ENCODE measurements at places on chromosomes 1 and 21. TPM values are rescaled to one million over a fixed set of nuclear protein-coding genes. Genes with fewer than 3 reads are reported as not detected.

DNA sequence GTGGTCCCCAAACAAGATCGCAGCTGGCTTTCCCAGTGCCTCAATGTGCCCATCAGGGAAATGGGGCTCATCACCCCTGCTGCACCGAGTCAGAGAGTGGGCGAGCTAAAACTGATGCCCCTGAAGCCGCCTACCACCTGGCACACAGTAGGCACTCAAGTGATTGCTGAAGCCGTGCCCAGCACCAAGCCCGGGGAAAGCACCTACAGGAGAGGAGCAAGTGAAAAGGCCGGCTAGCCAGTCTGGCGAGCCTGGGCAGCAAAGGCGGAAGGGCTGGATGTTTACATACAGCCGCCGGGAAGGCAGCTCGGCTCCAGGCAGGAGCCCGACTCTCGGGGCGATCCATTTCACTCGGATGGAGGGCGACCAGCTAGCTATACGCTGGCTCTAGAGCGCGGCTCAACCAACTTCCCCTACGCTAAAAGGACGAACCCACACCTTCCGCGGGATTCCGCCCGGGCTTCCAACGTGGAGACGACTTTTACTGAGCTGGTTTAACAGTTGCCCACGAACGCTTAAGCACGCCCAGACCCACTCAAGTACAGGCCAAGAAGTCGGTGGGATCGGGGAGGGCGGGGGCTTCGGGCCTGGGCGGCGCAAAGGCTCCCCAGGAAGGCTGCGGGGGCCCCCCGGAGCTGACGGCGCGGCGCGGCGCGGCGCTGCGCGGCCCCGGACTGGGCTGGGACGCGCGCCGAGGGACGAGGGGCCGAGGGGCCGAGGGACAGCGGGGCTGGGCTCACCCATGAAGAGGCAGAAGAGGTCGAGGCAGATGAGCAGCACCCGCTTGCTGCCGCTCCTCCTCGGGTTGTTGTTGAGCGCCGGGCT is 1.0 kb downstream of the PLPP3 start:
- DNase-seq, result peak; percentile 26

Gene RPTN
- polyA plus RNA-seq, result not detected

DNA sequence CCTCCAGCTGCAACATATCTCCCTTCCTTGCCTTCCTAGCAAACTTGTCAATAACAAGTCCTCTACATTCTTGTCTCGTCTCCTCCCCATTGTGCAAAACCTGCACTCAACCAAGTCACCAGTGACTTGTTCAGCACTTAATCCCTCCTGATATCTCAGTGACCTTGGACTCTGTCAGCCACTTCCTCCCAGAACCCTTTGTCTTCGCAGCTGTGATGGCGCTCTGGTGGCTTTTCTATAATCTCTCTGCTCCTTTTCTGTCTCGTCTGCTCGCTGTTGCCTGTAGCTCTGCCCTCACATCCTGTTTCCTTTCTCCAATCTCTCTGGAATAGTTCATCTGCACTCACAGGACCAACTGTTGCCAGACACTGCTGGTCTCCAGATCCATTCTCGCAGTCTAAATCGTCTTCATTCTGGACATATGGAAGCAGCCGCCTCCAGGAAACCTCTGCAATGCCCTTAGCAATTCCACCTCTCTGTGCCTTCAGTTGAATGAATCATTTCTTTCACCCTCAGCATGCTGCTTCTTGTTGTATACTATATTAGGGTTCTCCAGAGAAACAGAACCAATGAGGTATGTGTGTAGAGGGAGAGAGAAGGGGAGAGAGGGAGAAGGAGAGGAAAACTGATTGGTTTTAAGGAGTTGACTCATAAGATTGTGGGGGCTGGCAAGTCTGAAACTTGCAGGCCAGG is 17.4 kb upstream of the IFNAR2 start:
- DNase-seq, result no peak

DNA sequence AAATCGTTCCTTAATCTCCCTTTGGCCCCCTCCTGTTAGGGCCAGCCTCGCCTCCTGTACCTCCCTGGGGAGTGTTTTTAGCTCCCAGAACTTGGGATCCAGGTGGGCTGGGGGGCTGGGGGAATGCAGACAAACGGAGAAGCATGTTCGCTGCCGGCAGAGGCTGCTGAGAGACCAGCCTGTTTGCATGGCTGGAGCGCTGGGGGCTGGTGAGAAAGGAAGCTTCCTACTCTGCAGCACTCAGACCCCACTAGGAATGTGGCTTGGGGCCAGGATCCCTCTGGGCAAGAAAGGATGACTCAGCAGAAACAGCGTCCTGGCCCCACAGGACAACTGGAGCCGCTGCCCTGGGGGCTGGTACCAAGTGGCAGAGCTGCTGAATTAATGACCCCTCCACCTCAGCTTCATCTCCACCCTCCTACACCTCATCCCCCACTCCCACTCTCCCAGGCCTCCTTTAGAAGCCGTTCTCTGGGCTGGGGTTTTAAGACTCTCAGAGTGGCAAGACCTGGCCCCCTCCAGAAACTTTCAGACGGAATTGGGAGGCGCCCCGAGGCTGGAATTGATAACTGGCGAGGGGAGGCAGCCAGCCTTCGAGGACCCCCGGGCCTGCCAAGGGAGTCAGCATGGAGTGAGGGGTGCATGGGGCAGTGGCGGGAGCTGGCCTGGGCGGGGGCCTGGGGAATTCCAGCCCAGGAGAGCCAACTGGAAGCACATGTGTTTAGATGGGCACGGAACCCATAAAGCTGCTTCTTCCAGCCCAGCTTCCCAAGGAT is 28.5 kb upstream of the EPS8L3 start:
- DNase-seq, result peak; percentile 75

DNA sequence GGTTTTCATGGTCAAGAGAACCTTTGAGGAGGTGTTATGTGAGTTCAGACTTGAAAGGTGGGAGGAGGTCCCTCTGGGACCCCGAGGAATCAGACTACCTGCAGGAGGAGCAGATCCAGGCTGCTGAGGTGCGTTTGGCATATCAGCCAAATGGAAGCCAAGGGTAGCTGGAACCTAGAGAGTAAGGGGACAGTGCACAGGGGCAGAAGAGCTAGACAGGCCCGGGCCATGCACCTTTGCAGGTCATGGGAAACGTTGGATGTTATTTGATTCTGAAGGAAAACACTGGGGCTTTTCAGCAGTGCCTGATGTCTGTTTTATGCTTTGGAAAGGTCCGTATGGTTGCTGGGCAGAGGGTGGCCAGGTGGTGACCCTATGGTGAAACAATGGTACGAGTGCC is 169.2 kb downstream of the PGBD5 start:
- no peak for DNase-seq

Gene KIAA0040
- 0.21 TPM for polyA plus RNA-seq

DNA sequence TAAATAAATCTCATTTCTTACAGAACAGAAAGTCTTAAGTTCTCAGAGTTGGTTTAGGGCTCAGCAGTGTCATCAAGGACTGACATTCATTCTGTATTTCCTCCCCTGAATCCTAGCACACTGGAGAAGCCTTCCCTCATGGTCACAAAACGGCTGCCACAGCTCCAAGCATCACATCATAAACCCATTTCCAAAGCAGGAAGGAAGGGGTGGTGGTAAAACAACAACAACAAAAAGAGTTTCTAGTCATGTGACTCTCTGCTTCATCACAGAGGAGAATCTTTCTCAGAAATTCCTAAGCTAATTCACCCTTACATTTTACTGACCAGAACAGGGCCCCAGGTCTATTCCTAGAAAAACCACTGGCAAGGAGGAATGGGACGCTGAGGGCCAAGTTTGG is 210.3 kb downstream of the KAZN start:
- no peak for DNase-seq

DNA sequence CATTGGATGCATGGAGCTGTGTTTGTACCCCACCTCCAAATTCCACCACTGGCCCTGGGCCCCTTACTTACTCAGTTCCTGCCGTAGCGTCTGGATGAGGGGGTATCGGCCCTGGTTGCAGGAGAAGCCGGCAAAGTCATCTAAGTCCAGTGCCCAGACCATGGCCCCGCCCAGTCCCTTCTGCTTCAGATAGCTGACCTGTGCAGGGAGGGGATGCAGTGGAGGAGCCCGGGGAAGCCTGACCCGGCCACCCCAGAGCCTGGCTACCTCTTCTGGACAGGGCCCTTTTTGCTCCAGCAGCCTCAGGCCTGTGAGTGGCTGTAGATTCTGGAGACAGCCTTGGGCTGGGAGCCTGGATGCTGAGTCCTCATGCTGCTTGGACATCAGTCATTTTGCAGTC is 11.8 kb downstream of the CHIT1 start:
- no peak for DNase-seq

Data from A549 (cell line).